ENCODE measurements at places on chromosomes 13 and 19.

DNA sequence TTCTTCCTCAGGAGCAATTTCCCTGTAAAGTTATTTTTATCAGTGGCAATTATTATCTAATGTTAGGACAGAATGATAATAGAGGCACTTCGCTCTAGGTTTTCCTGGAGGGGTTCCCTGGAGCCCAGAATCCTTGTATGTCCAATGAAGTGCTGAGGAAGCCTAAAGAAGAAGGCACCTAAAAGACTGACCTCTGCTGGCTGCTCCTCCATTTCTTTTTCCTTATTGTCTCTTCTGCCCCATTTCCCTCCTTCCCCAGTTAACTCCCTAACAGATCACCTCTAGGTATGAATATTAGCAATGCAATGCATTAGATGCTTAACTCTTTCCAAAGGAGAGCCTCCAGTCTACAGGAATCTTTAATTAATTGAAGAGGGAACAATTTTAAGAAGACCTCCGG, 985.4 kb downstream of the DIAPH3 start:
- no peak for DNase-seq

DNA sequence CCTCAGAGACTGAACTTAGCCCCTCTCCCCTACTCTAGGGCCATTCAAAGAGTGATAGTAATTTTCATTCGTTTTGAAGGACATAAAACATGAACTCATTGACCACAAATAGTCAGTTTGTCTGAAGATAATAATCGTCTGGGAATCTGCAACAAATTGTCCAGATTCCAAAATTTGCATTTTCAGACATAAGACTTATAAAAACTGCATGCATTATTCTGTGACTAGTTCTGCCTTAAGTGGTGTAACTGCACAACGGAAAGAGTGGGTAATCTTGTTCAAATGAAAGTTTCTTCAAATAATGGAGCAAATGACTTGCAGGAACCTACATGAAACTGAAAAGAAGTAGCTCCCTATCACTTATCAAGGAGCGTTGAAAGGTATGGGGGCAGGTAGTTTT, 8.4 kb downstream of the CSNK1A1L start:
- DNase-seq, result no peak

DNA sequence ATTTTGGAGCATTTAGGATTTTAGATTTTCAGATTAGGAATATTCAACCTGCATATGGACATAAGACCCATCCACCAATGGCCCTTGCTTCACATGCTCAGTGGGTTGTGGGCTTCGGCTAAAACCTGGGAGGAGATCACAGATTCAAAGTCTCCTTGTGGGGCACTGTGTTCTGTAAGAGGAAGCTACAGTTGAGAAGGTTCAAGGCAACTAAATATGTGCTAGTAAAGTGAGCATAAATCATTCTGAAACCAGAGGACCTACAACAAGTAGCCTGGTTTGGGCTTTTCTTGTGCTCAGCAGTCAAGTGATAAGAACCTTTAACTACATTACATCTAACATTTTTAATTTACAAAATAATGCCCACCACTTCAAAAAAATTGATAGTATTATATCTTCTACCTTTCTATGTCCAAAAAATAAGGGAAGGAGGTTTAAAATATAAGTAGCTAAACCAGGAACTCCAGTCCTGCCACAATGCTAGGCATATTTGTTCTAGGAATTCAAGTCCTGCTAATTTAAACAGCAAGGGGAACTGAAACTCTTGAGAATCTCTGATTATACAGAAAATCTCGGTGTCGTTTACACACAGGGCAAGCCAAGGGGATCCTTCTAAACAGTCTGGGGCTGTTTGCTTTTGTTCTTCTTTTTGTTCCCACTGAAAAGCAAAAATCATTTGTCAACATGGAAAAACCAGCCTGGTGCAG, 36.6 kb downstream of the FOXO1 start:
- no peak for DNase-seq

DNA sequence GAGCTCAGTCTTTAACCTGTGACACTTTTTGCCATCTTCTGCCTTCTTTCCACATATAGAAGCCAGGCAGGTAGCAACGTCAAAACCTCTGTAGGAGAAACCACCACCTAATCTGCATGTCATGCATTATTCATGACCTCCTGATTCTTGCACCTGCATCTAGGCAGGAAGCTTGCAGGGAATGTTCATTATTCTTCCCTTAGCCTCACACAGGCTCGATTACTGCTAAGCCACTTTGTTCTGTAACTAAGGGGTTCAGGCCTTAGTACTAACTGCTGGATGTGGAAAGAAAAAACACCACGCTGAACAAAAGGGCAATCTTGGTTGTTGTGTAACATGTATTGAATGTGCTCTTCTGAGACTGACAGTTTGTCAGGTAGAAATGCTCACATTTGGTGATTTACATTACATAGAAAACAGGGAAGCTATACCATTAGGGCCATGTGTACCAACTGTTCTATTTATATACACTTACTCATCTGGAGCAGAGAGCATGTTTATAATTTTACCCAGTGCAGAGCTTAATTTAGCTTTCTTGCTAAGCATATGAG, 366.9 kb downstream of the KLF12 start:
- DNase-seq, result no peak

- DNase-seq, result no peak
Observed at GRCh38 chr19:48303367-48303766, 22.0 kb upstream of the EMP3 start.

GRCh38 chr13:42099962-42100675, 51.7 kb downstream of the DGKH start:
- DNase-seq, result no peak

DNA sequence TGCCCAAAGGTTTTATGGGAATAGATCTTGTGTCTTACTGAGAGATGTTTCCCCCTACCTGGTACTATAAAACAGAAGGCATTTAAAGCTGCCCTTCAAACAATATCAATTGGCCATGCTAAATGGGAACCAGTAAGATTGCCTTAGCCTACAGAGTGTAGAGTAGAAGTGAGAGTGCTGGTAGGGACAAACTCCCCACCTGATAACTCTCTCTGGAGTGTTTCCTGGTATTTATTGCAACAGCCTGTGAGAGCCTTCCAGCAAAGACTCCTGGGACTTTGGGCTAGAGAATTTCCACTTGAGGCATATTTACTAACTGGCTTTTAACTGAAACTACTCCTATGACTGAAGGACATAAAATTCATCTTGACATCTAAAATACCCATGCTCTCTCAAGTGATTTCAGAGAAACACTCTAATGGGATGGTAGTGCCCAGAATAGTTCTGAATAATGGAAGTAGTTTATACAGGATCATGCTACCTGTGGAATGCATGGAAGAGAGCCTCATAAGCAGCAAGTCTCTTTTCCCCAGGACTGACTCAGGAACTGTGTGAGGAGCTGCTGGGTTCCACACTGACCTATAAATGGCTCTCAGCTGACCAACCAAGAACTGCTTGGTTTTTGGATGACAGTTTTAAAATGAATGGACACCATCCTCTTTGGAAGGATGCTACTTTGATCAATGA, 132.7 kb upstream of the SLITRK5 start:
- DNase-seq, result no peak

DNA sequence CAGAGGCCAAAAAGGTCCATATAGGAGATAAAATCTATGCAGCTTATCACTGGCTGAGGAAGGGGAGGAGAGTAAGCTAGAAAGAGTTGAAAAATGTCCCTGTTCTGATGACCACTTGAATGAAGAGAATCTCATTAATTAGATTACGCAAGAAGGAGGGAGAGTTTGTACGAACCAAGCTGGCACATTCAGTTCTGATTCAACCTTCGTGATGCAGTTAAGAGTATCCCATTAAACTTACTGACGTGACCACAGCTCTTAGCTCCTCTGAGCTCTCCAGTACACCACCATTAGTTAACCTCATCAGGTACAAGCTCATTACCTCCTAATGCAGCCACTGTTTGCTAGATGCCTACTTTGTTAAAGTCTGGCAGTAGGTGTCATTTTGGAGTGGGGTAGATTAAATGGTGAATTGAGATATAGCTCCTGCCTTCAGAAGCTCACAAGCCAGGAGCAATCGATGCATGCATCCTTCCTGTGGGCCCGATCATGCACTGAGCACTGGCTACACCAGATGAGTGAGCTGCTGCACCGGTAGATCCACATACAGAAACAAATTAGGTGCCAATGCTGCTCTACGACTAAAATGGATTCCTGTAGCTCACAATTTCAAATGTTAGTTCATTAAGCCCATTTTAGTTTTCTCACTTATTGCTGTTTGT, 458.3 kb downstream of the COG6 start:
- no peak for DNase-seq

Measured in SK-N-MC (cell line).